ENCODE measurements at places on chromosomes 1 and 21.

DNA sequence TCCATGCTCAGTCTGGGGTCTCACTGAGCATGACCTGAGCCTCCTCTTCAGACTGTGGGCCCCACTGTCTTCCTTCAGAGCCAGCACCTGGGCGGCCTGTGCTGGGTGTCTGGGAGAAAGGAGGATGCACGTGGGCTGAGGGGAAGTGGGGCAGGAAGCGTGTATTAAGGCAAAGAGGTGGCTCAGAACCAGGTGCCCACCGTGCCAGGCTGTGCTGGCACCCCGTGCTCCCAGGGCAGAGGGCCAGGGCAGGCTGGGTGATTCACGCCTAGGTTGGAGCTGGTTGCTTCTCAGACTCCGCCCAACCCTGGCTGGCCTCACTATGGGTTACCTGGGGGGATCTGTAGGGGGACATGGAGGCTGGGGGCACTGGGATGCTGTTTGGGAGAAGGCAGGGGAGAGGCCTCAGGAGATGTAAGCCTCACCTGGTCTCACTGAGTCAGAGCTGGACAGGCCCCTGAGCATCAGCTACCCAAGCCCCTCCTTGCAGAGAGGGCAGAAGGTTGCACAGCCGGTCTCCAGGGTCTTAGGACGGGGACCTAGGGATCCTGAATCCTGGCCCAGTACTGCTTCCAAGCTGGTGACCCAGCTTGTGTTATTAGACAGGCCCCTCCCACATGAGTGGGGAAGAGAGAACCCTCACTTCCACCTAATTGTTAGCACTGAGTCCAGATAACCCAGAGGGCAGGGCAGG, 18.6 kb upstream of the PADI1 start:
- DNase-seq = no peak

DNA sequence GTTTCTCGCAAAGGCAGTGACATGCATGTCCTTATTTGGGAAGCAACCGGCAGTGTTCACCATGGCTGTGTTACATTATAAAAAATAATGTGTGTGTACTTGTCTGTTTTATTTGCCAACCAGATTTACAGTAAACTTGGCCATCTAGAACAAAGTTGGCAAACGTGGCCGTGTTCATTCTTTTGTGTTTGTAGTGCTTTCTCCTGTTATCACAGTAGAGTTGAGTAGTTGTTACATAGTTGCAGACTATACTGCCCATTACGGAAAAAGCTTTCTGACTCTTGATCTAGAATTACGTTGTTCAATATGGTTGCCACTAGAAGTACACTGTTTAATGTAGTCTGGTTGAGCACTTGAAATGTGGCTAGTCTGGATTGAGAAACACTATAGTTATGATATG, 19.4 kb downstream of the SOAT1 start:
- no peak for DNase-seq

DNA sequence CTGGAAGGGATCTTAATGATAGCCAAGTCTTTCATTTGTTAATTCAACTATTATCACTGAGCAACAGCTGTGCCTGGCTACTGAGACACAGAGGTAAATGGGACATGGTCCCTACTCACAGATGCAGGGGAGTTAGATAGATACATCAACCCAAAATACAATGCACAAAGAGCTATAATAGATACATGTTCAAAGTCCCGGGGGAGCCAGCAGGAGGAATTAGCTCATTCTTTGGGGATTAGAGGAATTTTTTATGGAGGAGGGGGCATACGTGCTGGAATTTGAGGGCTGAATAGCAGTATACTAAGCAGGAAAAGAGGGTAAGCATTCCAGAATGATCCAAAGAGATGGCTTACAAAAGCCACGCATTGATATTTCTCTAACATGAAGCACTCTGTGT, 34.6 kb downstream of the C8B start:
- DNase-seq = no peak

DNA sequence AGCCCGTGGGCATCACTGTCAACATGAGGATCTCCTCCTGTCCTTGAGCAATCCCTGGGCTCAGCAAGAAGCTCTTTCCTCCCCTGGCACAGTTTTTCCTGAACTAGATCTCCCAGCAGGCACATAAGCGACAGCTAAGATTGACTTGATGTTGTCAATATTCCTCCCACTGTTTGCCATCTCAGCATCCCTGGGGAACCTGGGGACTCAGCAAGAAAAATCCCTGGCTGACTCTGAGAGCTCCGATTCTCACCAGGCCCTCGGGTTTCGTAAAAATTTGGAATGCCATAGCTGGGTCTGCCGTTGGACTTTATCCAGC, 687.2 kb downstream of the MATN1 start:
- no peak for DNase-seq

DNA sequence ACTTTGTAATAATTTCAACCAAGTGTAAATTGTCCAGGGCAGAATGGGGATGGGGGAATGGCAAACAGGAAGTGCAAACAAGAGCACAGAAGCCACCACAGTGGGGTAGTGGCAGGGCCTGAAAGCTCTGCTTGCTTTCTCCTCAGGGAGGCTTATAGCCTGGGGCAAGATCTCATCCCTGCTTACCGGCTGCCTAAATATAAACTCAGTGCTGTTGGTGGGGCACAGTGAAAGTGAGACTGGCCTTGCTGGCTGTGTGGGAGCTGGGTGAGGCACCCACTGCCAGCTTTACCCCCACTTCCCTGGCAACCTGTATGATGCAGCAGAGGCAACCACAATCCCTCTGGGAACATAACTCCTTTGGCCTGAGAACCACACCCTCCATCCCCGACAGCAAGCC, 15.2 kb downstream of the STYXL2 start:
- no peak for DNase-seq

GRCh38 chr21:46504666-46505065, 46.0 kb downstream of the DIP2A start:
- DNase-seq = no peak

DNA sequence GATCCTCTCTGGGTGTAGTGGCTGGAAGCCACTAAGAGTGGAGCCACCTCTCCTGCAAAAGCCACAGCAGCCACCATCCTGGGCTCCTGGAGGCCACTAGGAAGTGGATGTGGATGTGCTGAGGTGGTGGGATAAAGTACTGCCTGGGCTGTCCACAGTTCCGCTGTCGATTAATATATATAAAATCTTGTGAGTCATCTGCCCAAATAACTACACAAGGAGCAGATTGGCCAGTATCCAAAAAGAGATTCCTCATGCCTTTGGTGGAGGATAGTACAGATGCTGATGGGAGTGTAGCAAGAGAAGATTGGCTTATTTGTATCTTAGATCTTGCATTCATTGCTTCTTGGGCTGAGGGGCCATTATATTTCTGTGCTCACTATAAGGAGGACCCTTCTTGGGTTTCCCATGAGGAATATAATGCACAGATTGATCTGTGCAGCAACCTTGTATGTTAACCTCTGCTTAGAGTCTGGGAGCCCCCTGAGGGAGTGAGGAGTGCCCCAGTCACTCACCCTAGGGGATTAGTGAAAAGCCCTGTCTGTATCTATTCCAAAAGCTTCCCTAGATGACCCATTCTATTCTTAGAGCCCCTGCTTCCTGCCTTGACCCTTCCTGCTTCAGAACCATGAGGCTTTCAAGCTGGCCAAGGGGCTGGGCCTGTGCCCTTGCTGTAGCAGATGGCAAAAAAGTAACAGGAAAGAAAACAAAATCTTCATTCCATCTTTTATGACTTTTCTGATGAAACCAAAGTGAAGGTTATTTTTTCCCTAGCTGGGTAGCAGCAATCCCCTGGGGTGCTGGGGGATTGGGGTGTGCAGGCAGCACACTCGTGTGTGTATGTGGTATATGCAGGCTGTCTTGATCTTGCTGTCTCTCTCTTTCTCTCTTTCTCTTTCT, 31.7 kb downstream of the RCSD1 start:
- no peak for DNase-seq
